WTC11 (cell line): ENCODE measurements at places on chromosomes 7 and 10. TPM values are rescaled to one million over a fixed set of nuclear protein-coding genes. Genes with fewer than 3 reads are reported as not detected.

GAD2 gene
- total RNA-seq = 1.4 to 2.7 TPM (median 1.7 TPM) in 3 replicates

CTBP2 gene
- total RNA-seq = 175 to 191 TPM (median 181 TPM) in 3 replicates

PPA1 gene
- 140 to 180 TPM (median 144 TPM) in 3 replicates for total RNA-seq

MOGAT3 gene
- 0.81 to 0.92 TPM (median 0.82 TPM) in 3 replicates for total RNA-seq

TMEM26 gene
- total RNA-seq = 1.4 to 1.6 TPM (median 1.6 TPM) in 3 replicates

ELFN1 gene
- 4.1 to 4.6 TPM (median 4.4 TPM) in 3 replicates for total RNA-seq

PPP1R17 gene
- total RNA-seq = 1.5 to 2.6 TPM (median 1.6 TPM) in 3 replicates

FANK1 gene
- total RNA-seq = 1.8 to 3.4 TPM (median 2.8 TPM) in 3 replicates

DNAJC1 gene
- total RNA-seq = 12.1 to 13.2 TPM (median 13.0 TPM) in 3 replicates

HABP2 gene
- total RNA-seq = 0.09 to 0.18 TPM (median 0.09 TPM) in 3 replicates

FOXI2 gene
- 1.2 to 1.7 TPM (median 1.4 TPM) in 3 replicates for total RNA-seq

GRCh38 chr7:157470017-157470322, 133.2 kb downstream of the DNAJB6 start:
- no peak for DNase-seq

DNA sequence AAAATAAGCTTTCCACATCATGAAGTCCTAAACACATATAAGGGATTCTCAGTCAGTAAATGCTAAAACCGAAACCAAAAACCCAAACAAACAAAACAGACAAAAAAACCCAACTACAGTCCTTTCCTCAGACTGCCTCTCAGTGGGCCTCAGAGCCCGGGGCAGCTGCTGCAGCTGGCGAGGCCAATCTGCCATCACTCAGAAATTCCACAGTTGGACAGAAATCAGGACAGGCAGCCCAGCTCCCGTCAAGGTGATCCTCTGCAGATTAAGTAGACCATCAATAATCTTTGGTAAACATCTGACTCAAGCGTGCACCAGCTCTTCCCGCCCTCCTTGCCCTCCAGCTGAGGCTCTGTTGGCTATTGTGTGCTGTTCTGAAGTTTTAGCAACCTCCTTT, 142.2 kb downstream of the ATXN7L1 start:
- DNase-seq = no peak

- DNase-seq = no peak
Measured at GRCh38 chr7:108813251-108814014, 243.8 kb downstream of the DNAJB9 start.

DNA sequence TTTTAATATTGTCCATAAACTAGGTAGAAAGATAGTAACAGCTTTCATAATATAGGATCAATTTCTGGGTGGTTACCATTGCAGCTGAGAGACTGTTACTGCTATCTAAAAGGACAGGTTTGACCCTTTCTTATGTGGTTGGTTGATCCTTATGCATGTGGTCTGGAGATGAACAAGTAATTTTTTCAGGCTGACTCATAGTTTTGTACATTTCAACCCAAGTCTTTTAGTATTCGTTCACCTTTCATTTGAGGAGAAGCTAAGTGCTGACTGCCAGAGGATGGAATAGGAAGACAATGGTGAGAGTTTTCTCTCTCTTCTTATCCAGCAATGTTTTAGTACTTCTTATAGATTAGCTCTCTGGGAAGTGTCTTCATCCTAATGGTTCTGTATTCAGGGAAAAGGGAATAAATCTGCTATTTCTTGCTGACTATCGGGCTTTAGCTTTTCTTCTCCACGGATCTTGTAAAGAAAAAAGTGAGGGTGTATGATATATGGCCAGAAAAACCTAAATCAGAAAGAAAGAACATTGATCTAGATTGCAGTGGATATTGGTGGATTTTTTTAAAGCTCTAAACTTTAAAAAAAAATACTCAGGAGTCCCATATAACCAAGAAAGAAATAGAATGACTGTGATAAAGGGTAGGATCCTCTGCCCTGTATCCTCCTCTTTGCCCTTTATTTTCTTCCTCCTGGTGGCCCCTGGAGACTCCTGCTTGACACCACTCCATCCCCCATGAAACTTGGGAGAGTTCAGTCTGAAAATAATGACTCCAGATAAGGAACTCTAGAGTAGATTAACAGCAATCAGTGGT, 88.0 kb downstream of the CPED1 start:
- DNase-seq = no peak

DNA sequence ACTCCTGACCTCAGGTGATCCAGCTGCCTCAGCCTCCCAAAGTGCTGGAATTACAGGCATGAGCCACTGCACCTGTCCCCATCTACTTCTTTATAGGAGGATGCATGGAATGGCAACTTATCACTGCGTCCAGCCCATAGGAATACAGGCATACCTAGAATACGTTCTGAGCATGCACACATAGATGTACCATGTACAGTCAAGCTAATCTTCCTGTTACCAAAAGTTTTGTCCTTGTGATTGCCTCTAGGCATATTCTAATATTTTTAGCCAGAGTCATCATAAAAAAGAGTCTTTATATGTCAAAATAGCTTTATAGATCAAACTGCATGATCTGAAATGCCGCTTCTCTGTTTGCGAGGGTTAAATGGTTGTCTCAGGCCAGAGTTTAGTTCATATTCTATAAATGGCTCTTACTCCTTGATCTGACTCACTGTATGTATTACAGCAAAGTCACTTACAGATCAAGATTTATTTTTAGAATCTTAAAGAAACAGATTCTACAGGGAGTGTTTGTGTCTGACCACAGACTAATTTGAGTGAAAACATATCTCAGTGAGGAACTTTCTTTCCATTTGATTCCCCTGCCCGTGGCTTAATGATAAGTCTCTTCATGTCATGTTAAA, 210.9 kb downstream of the CREB5 start:
- DNase-seq = no peak

GRCh38 chr7:33965183-33965744, 59.9 kb downstream of the BMPER start:
- no peak for DNase-seq

DNA sequence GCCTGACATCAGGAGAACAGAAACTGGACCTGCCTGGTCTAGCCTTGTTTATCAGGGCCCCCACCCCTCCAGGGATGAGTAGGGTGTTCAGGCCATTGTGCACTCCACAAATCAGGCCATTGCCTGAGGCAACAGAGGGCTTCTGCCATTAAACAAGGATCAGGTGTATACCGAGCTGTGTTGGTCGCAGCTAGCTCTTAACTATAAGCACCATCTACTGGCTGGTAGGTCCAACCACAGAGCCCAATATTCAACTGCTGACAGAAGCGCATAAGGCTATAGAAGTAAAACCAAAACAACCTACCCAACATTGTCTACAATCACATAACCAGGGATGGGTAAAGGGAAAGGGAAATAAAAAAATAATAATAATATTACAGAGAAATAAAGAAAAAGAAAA, 451.7 kb upstream of the TEX47 start:
- DNase-seq = peak; percentile 10

- DNase-seq = no peak
Measured at GRCh38 chr10:61456095-61456789, 3.1 kb upstream of the TMEM26 start.

DNA sequence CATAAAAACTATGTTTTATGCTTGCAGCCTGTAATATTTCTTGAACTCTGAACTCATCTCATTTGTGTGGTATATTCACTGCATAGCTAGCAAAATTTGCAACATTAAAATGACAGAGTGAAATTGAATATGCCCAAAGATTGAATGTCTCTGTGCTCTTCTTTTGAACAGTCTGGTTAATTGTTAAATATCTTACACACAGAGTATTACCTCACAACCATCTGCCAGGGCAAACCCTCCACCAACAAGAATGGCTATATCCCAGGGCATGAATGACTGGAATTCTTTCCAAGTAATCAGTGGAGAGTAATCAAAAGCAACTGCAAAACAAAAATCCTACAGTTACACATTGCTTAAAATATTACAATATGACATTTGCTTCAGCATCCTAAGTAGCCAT, 76.9 kb downstream of the SLC13A1 start:
- no peak for DNase-seq

GRCh38 chr7:25926891-25927625, 224.9 kb upstream of the NFE2L3 start:
- no peak for DNase-seq

DNA sequence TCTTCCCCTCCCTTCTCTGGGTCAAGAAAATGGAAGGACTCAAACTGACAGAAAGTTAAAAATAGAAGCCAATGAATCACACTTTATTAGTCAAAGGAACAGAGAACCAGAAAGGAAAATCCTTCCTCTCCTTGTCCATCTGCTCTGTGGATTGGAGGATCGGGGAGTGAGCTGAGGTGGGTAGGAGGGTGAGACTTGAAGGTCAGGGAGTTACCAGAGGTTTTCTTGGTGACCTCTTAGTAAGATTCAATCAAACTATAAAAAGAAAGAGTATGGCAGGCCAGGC, 12.2 kb downstream of the TLX1 start:
- no peak for DNase-seq

- no peak for DNase-seq
Measured at GRCh38 chr7:138814816-138815332, 16.9 kb upstream of the ATP6V0A4 start.

- DNase-seq = no peak
Measured at GRCh38 chr7:139370943-139371313, 11.2 kb downstream of the LUC7L2 start.

GRCh38 chr7:36278620-36279172, 111.0 kb upstream of the ANLN start:
- no peak for DNase-seq

DNA sequence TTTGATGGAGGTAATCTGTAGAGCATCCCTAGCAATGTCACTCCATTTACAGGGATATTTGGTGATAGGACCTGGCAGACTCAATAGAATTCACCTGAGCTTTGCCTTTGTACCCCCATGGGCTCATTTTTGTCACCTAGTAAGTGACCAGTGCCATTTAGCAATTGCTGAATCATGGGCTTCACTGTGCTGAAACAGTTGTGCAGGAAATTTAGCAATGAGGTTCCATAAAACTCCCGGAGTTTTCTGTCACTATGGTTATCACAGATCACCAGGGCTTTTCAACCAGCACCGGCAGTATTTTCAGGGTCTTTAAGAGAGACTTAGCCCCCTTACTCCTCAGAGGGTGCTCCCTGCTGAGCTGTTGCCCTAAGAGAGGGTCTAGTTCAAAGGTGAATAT, 40.2 kb downstream of the FAS start:
- no peak for DNase-seq

DNA sequence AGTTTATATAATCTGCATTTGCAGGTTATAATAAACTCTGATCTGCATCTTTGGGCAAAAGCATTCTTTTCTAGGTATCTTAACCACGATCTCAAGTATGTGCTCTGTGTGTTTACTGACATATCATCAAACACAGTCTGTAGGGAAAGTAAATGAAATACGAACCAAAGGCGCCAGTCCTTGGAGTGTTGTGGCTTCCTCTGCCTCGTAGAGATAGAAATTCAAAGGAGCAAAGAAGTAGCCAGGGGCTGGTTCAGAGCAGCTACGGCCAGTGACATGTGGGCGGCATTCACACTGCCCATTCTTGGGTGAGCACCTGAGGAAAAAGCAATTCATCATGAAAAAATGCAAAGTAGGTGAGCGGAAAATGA, 38.7 kb downstream of the LAMB4 start:
- no peak for DNase-seq

DNA sequence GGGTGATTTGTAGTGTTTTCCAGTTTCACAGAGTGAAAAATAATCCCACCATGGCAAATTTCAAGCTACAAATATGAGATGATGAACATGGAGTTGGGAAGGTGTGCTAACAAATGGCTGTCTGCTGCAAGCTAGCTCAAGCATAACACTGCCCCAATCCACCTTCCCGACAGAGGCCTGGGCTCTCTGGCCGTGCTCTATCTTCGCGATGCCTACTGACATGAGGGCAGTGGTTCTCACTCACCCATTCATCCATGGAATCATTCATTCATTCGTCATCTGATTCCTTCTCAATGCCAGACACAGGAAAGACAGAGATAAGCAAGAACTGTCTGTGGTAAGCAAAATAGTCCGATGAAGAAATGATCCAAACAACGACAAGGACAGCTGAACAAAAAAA, 65.4 kb downstream of the ZNF467 start:
- no peak for DNase-seq

- no peak for DNase-seq
Measured at GRCh38 chr10:73908853-73909539, 1.9 kb upstream of the PLAU start.

- no peak for DNase-seq
Measured at GRCh38 chr7:88357781-88358525, 51.3 kb upstream of the STEAP4 start.

GRCh38 chr10:93815304-93816096, 57.8 kb downstream of the LGI1 start:
- DNase-seq = peak; percentile 14

GRCh38 chr10:21272643-21273399, 252.7 kb downstream of the SKIDA1 start:
- no peak for DNase-seq

- no peak for DNase-seq
Measured at GRCh38 chr7:23893942-23894891, 184.2 kb downstream of the STK31 start.

- no peak for DNase-seq
Measured at GRCh38 chr10:92011560-92012214, 88.1 kb downstream of the BTAF1 start.

GRCh38 chr10:124632064-124632531, 112.1 kb downstream of the FAM53B start:
- peak; percentile 48 for DNase-seq

GRCh38 chr7:23216021-23216420, 30.6 kb upstream of the GPNMB start:
- DNase-seq = no peak
